NCI-H1417 (cell line): ENCODE measurements at places on chromosomes 12 and 14.
A peak's percentile ranks its signal among the peaks of the same experiment; 100 is the strongest.

DNA sequence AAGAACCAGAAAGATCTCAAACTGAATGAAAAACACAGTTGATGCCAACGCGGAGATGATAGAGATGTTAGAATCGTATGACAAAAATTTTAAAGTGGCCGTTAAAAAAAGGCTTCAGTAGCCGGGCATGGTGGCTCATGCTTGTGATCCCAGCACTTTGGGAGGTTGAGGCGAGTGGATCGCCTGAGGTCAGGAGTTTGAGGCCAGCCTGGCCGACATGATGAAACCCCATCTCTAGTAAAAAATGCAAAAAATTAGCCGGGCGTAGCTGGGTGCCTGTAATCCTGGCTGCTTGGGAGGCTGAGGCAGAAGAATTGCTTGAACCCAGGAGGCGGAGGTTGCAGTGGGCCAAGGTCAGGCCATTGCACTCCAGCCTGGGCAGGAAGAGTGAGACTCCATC is 5.4 kb upstream of the ACVRL1 start:
- DNase-seq: no peak

GRCh38 chr12:68310370-68310769 is 21.8 kb downstream of the MDM1 start:
- DNase-seq: no peak

DNA sequence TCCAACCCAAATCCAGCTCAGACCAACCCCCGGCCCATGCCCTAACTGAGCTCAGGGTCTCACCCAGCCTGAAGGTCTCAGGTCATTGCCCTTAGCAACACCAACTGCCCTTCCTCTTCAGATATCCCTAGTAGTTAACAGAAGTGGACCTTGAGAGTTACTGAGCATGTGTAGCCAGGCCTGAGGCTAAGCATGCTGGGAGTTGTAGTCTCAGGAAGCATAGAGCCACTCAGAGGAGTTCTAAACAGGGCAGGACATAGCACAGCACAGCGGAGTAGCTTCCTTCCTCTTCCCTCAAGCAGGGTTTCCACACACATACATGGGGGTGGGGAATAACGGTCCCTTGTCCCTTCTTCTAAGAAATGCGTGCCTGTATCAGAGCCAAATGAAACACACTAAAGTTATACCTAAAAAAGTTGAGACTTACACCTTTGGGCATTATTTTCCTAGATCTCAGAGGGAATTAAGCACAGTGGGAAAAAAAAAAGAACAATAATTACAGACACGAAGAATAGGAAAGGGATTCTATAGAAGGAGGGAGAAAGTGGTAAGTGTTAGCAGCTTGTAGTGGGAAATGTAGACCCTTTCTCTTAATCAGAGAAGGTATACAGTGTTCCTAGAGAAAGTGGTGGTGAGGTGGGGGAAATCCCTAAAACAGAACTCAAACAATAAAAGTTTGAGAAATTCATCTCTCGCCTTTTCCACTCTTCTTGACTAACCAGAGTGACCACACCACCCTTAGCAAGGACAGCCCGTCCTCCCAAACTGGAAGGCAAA is 4.4 kb downstream of the KMT2D start:
- peak; percentile 30 for DNase-seq

GRCh38 chr12:47870175-47870781 is 34.5 kb downstream of the VDR start:
- DNase-seq: peak; percentile 22

GRCh38 chr12:117047810-117048584 is 51.2 kb downstream of the TESC start:
- DNase-seq: no peak

GRCh38 chr12:130562716-130563115 is 153.4 kb downstream of the RIMBP2 start:
- DNase-seq: no peak

DNA sequence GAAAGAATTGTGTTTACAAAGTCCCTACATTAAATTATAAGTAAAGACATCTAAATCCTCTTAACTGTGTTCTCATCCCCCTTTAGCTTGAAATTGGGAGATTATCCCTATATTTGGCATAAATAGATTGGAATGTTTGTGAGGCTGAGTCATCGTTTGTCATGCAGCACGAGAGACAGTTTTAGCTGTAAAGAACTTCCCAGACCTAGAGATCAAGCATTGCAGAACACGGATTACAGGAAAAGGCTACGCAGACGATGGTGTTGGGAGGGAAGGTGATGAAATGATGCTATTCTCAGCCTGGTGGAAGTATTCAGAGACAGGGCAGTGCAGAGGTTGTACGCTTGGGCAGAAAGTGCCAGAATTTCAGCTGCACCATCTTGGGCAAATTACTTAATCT is 93.8 kb downstream of the PTPRB start:
- DNase-seq: no peak
